Heart right ventricle (tissue), 16 donors: ENCODE measurements at places on chromosomes 1 and 21. TPM values are rescaled to one million over a fixed set of nuclear protein-coding genes. Genes with fewer than 3 reads are reported as not detected.

TMEM52 gene
- total RNA-seq = 1.5 TPM

BPNT1 gene
- total RNA-seq = 17.4 TPM

PRR9 gene
- total RNA-seq = not detected

TMEM69 gene
- total RNA-seq = 31.0 TPM

CAPN8 gene
- not detected for total RNA-seq

KCNE2 gene
- not detected for total RNA-seq

CYB5RL gene
- 4.9 TPM for total RNA-seq

ARHGAP30 gene
- total RNA-seq = 2.4 TPM

CDCA8 gene
- 0.14 TPM for total RNA-seq

DNA sequence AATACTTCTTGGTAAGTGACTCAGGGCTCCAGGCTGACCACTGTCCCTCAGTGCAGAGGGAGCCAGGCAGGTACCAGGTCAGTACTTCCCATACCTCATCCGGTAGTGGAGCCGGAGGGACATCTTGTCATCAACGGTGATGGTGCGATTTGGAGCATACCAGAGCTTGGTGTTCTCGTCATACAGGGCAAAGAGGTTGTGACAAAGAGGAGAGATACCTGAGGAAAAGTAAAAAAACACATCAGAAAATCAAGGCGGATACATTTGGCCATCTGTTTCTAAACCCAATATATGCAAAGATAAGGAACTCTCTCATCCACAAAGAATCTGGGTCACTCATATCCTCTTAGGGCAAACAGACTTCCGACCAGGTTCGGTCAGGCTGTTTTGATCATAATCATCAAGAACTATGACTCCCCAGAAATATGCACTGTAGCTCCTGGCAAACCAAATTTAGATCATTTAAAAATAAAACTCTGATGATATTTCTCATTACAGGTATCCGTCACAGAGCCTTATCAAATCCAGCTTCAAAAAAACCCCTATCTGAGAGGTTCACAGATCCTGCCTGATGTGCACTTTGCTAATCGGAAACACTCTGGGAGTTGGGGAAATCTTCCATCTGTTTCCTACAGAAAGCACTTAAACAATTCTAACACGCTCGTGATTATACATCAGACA is 87.3 kb downstream of the JAK1 start:
- DNase-seq = no peak
- no peaks in the 10 kb centered on the region for H3K4me1 ChIP-seq
- peaks cover 19% of the 10 kb centered on the region for H3K36me3 ChIP-seq
- H3K4me3 ChIP-seq = no peak overlapping the region
- peak overlapping the region; percentile 33 for H3K27ac ChIP-seq

DNA sequence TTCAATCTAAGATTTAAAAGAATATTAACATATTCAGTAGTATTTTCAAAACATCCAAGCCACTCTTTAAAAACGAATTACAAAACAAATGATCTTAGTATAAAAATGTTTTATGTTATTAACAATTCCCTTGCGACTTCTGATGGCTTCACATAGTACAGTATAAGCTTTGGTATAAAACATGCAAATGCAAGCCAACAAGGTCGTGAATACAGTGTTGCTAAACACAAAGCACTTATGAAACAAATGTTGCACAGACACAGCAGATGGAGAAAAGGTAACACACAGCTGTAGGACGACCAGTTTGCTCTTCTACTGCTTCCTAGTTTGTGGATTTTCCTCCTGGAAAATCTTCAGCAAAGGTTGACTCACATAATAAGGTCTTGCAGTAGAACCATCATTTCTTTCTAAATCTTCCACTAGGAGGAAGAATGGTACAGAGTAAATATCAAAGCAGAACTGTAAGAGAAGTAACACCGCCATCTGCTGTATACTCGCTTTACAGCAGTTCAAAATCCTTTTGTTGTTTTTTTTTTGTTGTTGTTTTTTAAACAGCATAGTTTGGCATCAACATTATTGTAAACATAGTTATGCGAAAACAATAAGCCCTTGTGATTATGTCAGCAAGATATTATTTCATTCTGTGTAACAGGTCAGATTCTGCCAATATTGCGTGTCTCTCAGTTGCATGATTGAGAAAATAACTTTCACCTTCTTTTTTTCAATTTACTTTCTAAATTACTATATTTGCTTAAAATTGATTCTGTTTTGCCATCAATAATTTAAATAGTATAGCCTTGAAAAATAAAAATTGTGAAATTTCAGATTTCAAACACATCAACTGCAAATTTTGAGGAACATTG is 69.5 kb downstream of the LHX8 start:
- no peaks in the 10 kb centered on the region for H3K36me3 ChIP-seq
- no peak overlapping the region for H3K27ac ChIP-seq
- H3K4me3 ChIP-seq = no peak overlapping the region
- no peak for DNase-seq
- no peaks in the 10 kb centered on the region for H3K4me1 ChIP-seq

- DNase-seq = no peak
- H3K27me3 ChIP-seq = no peaks in the 10 kb centered on the region
- no peaks in the 10 kb centered on the region for H3K4me1 ChIP-seq
- H3K4me3 ChIP-seq = no peak overlapping the region
- no peak overlapping the region for H3K27ac ChIP-seq
- H3K36me3 ChIP-seq = no peaks in the 10 kb centered on the region
Measured at GRCh38 chr1:159421821-159422220, 10.2 kb upstream of the OR10J4 start.

- H3K27me3 ChIP-seq = no peaks in the 10 kb centered on the region
- H3K27ac ChIP-seq = no peak overlapping the region
- H3K4me1 ChIP-seq = no peaks in the 10 kb centered on the region
- no peaks in the 10 kb centered on the region for H3K36me3 ChIP-seq
Measured at GRCh38 chr1:44608141-44608540, 66.1 kb downstream of the TMEM53 start.

DNA sequence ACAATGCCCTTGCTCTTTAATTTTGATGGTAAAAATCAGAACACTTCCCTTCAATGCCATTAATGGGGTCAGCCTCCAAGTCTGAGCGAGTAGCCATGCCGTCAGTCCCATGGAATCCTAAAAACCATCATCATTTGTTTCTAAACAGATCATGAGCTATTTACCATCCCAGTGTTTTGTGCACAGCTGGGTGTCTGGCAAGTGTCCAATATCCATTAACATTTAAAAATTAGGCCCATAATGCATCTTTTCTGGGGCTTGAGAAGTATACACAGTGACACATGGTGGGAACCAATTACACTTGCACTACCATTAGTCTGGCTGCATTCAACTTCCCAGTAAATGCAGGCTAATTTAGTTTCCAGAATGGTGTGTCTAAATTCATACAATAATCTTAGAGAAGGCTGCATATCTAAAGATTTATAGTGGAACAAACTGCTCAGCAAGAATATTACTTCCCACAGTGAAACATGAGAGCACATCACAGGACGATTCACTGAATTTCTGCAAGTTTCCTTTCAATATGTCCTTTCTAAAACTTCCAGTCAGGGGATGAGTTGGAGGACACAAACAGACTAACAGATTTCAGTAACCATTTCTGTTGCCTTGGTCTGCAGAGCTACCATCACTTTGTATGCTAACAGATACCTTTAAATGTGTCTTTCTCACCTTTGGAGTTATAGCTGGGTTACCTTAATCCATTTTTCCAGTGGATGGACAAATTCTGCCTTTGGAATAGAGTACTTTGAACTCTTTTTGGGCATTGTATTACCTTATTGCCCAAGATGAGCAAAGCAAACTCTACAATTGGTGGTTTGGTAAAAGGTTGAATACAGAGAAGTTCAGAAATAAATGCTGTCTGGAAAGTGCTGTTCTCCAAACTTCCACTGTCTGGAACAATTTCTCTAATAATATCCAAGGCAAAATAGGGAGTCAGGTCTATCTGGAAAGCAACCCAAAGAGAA is 258.0 kb downstream of the PTBP2 start:
- no peaks in the 10 kb centered on the region for H3K4me1 ChIP-seq
- no peak overlapping the region for H3K27ac ChIP-seq
- DNase-seq = peak; percentile 3
- no peaks in the 10 kb centered on the region for H3K36me3 ChIP-seq

DNA sequence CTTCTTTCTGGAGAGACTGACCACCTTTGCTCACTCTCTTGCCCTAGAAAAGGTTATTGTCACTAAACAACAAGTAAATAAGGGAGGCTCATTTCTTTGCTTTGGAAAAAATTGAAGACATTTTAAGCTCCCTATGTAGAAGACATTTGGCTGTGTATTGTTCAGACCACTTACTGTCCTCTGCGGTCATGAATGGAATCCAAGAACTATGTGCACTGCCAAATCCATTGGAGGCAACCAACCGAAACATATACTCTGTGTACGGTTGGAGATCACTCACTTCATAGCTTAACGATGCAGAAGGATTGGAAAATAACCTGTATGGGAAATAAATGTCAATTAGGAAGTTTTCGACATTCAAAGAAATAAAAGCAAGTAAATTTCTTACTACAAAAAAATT is 332.8 kb downstream of the KCTD3 start:
- H3K4me1 ChIP-seq = no peaks in the 10 kb centered on the region
- H3K4me3 ChIP-seq = no peak overlapping the region
- H3K27me3 ChIP-seq = no peaks in the 10 kb centered on the region
- no peak for DNase-seq
- H3K27ac ChIP-seq = no peak overlapping the region

- DNase-seq = no peak
- H3K4me1 ChIP-seq = peaks cover 3% of the 10 kb centered on the region
- no peaks in the 10 kb centered on the region for H3K36me3 ChIP-seq
- H3K27me3 ChIP-seq = no peaks in the 10 kb centered on the region
- no peak overlapping the region for H3K27ac ChIP-seq
- no peak overlapping the region for H3K4me3 ChIP-seq
Measured at GRCh38 chr1:68313735-68314134, 81.4 kb upstream of the WLS start.

GRCh38 chr1:234936612-234937389 is 191.8 kb downstream of the TOMM20 start:
- no peaks in the 10 kb centered on the region for H3K36me3 ChIP-seq
- no peak for DNase-seq
- no peak overlapping the region for H3K4me3 ChIP-seq

GRCh38 chr1:14064649-14065442 is 364.9 kb downstream of the PRDM2 start:
- no peak overlapping the region for H3K4me3 ChIP-seq
- peaks cover 10% of the 10 kb centered on the region for H3K27me3 ChIP-seq
- no peak overlapping the region for H3K27ac ChIP-seq
- no peaks in the 10 kb centered on the region for H3K4me1 ChIP-seq
- H3K36me3 ChIP-seq = no peaks in the 10 kb centered on the region

GRCh38 chr1:222546548-222547259 is 1.2 kb downstream of the HHIPL2 start:
- H3K27me3 ChIP-seq = peaks cover 44% of the 10 kb centered on the region
- H3K36me3 ChIP-seq = no peaks in the 10 kb centered on the region
- H3K4me3 ChIP-seq = no peak overlapping the region
- no peak for DNase-seq
- no peaks in the 10 kb centered on the region for H3K4me1 ChIP-seq

DNA sequence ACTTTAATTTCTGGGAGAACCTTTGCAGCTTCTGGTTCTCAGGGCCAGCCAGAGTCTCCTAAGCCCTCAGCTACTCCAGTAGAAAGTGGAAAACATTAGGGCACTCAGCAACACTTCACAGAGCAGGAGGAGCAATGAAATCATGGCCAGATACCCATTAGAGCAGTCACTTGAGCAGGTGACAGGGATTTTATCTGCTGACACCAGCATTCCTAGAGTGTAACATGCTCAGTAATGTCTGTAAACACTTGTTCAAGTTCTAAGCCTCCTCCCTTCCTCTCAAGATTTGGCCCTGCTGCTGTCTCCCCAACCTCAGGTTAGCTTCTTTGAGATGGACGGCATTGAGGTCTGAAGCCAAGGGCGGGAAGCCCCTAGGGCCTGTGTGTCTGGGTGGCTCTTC is 218.0 kb downstream of the GRIK3 start:
- DNase-seq = no peak
- no peaks in the 10 kb centered on the region for H3K4me1 ChIP-seq
- no peak overlapping the region for H3K4me3 ChIP-seq
- no peak overlapping the region for H3K27ac ChIP-seq
- H3K36me3 ChIP-seq = no peaks in the 10 kb centered on the region

GRCh38 chr1:200081151-200081968 is 53.9 kb downstream of the NR5A2 start:
- no peak overlapping the region for H3K4me3 ChIP-seq
- peaks cover 4% of the 10 kb centered on the region for H3K4me1 ChIP-seq
- H3K27me3 ChIP-seq = no peaks in the 10 kb centered on the region

DNA sequence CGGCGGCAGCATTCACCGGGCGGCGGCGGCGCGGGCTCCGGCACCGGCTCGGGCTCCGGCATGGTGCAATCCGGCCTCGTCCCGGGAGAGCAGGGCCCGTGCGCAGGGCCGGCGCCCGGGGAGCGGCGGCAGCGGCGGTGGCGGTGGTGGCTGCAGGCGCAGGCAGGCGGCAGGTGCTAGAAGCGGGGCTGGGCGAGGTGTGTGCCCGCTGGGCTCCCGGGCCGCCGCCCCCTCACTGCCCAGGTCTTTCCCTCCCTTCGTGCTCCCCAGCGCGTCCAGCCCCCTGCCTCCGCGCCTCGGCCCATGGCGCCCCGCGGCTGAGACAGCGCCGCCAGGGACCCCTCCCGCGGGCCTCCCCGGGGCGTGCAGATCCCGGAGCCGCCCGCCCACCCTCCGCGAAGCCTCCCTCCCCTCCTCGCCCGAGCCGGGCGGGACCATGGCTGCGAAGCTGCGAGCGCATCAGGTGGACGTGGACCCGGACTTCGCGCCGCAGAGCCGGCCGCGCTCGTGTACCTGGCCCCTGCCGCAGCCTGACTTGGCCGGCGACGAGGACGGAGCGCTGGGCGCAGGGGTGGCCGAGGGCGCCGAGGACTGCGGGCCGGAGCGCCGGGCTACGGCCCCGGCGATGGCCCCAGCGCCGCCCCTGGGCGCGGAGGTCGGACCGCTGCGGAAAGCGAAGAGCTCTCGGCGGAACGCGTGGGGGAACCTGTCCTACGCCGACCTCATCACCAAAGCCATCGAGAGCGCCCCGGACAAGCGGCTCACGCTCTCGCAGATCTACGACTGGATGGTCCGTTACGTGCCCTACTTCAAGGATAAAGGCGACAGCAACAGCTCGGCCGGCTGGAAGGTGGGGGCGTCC is 492 bp downstream of the FOXO6 start:
- no peaks in the 10 kb centered on the region for H3K36me3 ChIP-seq
- peaks cover 13% of the 10 kb centered on the region for H3K27me3 ChIP-seq
- H3K27ac ChIP-seq = no peak overlapping the region
- peak overlapping the region; percentile 76 for H3K4me3 ChIP-seq
- H3K4me1 ChIP-seq = peaks cover 76% of the 10 kb centered on the region

DNA sequence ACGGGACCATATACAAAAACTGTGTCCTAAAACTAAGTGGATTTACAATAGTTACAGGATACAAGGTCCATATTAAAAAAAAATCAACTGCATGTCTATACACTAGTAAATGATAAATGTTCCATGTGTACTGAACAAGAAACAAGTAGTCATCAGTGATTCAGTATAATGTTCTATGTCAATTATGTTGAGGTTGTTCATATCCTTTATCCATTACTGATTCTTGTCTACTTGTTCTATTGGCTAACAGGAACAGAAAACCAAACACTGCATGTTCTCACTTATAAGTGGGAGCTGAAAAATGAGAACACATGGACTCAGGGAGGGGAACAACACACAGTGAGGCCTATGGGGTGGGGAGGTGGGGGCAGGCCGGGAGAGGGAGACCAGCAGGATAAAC is 90.5 kb downstream of the CDC42BPA start:
- no peak overlapping the region for H3K27ac ChIP-seq
- H3K4me1 ChIP-seq = peaks cover 31% of the 10 kb centered on the region
- DNase-seq = no peak
- H3K4me3 ChIP-seq = no peak overlapping the region

GRCh38 chr1:91781371-91781825 is 104.6 kb downstream of the TGFBR3 start:
- DNase-seq = no peak
- peak overlapping the region; percentile 64 for H3K27ac ChIP-seq
- no peak overlapping the region for H3K4me3 ChIP-seq
- no peaks in the 10 kb centered on the region for H3K27me3 ChIP-seq
